GM12878 (cell line): ENCODE measurements at places on chromosomes 12 and 14. TPM values are rescaled to one million over a fixed set of nuclear protein-coding genes. Genes with fewer than 3 reads are reported as not detected.
A peak's percentile ranks its signal among the peaks of the same experiment; 100 is the strongest.

Gene MYO1H
- not detected in 2 replicates for total RNA-seq

Gene PARPBP
- total RNA-seq: 21.2 TPM in 2 replicates

Gene CAPZA3
- total RNA-seq: not detected in 2 replicates

Gene DCTN2
- total RNA-seq: 87.3 and 87.4 TPM in 2 replicates

Gene PAPLN
- 11.4 and 15.6 TPM in 2 replicates for total RNA-seq

Gene RND1
- 3.8 and 4.2 TPM in 2 replicates for total RNA-seq

Gene MORN3
- total RNA-seq: 0.15 and 0.19 TPM in 2 replicates

Gene REM2
- 0.66 and 0.69 TPM in 2 replicates for total RNA-seq

Gene PMEL
- total RNA-seq: 0.96 and 1.3 TPM in 2 replicates

Gene SLC22A17
- total RNA-seq: 0.11 TPM in 1 of 2 replicates, not detected in the other

Gene TOMM20L
- not detected in 2 replicates for total RNA-seq

DNA sequence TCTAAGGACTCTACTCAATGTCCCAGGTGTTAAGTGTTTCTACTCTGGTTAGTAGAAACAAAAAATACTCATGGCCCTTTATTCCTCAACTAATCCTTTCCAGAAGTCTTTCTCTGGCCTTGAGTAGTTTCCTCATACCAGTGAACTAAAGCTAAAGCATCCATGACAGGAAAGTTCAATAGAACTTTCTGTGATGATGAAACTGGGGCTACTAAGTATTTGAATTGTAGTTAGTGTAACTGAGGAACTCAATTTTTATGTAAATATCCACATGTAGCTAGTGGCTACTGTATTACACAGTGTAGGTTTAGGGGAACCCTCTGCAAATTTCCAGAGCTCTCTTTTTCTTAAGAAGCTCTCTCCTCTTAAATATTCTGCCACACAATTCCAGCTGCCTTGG, 63.7 kb downstream of the R3HDM2 start:
- no peak for DNase-seq

DNA sequence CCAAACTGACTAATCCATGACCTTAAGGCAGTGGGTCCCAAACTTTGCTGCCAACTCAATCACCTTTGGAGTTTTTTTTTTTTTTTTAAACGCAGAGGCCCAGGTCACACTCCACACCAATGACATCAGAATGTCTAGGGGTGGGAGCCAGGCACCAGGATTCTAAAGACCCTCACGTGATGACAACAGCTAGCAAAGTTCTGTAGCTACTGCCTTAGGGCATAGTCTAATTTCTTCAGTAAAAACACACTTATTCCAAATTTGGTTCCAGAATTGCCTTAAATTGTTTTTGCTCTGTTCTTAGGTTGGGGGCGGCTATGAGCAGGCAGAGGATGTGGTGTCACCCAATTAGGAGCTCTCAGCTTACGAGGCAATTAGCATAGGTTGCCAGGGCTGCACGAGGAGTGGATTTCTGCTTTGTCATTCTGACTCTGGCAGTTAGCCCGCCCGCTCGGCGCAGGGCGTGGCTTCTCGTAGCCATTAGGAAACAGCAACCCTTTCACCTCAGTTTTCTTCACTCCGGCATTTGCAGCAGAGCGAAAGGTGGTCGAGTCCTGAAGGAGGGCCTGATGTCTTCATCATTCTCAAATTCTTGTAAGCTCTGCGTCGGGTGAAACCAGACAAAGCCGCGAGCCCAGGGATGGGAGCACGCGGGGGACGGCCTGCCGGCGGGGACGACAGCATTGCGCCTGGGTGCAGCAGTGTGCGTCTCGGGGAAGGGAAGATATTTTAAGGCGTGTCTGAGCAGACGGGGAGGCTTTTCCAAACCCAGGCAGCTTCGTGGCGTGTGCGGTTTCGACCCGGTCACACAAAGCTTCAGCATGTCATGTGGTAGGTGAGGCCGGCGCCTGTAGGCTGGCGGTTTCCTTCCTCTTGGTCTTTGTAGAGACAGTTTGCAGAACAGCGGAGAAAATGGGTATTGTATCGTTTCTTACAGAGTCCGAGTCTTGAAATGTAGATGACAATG, 16.7 kb upstream of the EID3 start:
- peak; percentile 94 for DNase-seq

DNA sequence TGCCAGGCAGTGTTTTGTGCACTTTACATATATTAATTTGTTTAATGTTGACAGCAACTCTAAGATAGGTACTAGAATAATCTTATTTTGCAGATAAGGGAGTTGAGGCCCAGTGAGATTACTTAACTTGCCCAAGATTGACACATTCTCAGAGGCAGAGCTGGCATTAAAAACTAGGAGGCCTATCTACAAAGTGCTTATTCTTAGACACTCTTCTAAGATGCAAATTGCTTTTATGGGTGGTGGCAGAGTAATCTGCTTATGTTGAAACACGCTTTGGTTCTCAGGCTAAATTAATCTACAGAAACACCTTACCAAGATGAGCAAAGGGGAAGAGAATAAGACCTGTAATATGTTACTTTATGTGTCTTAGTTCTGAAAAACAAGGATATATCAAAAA, 7.2 kb downstream of the MGP start:
- no peak for DNase-seq

DNA sequence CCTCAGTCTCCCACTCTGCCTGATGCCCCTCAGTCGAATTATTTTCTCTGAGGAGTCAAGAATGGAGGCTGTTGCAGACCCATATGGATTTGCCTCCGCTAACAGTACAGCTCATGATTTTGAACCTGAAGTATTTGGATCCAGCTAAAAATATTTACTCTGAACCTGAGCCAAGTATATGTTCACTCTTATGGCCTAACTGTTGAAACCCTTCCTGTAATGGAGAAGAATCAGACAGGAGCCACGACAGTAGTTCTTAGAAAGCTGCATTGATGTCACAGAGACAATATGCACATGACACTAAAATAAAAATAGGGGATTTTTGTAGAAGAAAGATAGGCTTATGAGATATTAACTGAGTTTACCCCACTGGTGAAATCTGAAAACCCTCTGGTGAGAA, 1128.3 kb upstream of the FLRT2 start:
- no peak for DNase-seq

DNA sequence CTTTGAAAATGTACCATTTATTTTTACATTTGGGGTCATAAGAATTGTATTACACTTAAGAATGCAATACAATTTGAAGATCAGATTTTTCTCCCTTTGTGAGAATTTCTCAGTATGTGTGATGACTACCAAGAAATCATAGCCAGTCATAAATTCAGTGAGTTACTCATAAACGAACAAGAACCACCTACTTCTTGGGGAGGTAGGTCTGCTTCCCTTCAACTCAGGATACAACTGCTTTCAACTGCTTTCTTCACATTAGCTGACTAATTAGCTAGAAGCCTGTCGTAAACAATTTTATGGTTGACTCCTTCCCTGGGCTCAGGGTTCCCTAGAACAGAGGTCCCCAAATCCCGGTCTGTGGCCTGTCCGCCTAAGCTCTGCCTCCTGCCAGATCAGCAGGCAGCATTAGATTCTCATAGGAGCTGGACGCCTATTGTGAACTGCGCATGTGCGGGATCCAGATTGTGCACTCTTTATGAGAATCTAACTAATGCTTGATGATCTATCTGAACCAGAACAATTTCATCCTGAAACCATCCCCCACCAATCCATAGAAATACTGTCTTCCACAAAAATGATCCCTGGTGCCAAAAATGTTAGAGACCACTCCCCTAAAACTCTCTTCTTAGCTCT, 3.7 kb downstream of the ANG start:
- no peak for DNase-seq

- DNase-seq: no peak
These were observed 998.8 kb upstream of the TMEM132C start for GRCh38 chr12:127268213-127268612.

- DNase-seq: no peak
These were observed 18.9 kb upstream of the NUDT4 start for GRCh38 chr12:93358821-93359220.

DNA sequence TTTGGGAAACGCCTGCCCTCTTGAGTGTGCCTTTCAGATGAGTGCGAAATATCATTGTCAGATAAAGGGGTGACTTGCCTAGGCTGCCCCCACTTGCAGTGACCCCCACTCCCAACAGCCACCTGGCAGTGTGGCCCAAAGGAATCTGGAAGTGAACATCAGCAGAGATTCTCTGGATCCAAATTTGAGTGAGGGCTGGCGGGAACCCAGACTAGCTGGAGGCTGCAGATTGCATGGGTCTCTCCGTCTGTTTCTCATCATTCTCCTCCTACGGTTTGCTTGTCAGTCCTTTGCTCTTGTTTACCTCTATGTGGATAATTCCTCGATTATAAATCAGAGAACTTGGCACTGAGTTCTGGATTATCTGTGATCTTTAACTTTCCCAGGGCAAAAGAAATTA, 280.8 kb downstream of the ZFP36L1 start:
- DNase-seq: no peak

DNA sequence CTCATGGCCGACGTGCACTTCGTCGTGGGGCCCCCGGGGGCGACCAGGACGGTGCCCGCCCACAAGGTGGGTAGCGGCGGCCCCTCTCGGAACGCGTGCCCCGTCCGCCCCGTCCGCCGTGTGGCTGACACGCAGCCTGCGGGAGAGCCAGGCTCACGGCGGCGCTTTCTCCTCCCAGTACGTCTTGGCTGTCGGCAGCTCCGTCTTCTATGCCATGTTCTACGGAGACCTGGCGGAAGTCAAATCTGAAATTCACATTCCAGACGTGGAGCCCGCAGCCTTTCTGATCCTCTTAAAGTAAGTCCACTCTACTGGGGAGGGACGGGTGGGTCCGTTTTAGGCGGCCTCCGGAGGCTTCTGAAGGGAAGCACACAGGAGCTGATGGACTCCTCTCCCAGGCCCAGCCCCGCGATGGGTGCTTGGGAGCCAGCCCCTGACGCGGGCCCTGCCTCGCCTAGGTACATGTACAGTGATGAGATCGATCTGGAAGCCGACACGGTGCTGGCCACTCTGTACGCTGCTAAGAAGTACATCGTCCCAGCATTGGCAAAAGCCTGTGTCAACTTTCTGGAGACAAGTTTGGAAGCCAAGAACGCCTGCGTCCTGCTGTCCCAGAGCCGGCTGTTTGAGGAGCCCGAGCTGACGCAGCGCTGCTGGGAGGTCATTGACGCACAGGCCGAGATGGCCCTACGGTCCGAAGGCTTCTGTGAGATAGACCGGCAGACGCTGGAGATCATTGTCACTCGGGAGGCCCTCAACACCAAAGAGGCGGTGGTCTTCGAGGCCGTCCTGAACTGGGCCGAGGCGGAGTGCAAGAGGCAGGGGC, 1.1 kb downstream of the BTBD6 start:
- no peak for DNase-seq

- DNase-seq: no peak
These were observed 24.5 kb downstream of the HRK start for GRCh38 chr12:116856729-116857128.

DNA sequence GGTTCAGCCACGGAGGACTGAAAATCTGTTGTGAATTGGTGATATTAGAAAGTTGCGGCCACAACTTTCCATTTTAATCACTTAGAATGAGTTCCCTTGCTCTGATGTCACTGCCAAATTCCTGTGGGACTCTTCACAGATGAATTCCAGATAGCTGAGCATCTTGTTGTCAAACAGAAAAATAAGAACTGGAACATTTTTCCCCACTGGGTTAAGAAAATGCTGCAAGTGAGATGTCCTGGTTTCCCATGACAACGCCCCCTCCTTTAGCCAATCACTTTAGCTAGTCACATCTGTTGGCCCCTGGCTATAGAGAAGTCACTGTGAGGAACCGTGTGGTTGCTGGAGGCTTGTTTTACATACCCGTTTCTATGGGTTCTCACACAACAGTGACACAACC, 135.9 kb downstream of the KTN1 start:
- DNase-seq: no peak

GRCh38 chr14:103770902-103771301, 55.3 kb downstream of the ZFYVE21 start:
- no peak for DNase-seq

DNA sequence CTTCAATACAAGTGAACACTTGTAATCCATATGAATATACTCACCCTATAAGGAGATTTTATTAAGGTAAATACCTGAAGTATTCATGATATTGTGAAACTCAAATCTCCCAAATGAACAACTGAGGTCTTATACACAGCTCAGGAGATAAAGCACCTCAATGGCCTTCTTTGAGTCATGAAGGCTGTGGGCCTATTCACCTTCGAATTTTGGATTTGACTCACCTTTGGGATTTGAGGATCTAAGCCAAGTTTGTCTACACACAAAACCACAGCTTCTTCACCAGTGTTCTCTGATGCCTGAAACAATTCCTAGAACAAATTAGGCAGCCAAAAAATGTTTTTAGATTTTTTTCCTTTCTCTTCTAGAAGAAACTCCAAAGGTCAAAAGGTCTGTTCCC, 194.1 kb downstream of the NUAK1 start:
- DNase-seq: no peak

- DNase-seq: no peak
These were observed 186.4 kb downstream of the MSRB3 start for GRCh38 chr12:65464930-65465329.

- no peak for DNase-seq
These were observed 159.8 kb downstream of the RPAP3 start for GRCh38 chr12:47545938-47546609.

DNA sequence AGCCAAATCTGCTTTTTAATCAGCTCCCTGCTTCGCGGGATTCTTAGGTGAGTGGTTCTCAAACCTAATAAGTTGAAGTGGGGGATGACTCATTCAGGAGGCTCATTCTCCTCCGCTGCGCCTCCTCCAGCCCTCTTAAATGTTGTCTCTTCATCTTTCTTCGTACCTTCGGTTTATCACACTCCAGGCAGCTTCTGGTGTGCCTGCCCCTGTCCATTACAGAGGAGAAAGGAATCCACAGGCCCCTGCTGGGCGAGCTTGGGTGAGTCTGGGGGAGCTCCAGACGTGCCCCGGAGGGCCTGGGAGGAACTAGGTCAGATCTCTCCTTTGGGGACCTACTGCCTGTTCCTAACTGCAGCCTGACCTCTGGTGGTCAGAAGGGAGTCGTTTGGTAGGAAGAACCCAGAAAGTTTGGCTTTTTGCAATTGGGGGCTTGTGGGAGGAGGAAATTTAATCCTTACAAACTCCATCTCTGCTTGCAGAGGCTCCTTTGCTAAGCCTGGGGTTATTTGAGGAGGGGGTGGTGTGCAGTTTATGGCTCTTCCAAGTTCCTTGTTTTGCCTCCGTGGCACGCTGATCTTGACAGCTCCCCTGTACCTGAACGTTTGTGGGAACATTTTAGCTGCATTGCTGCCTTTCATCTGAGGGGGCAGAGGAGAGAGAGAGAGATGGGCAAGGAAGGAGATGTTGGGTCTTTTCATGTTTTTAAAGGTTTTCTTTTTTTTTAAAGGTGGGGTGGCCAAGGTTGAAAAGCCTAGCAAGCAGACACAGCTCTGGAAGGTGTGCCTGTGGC, 84.1 kb upstream of the GNG2 start:
- no peak for DNase-seq

DNA sequence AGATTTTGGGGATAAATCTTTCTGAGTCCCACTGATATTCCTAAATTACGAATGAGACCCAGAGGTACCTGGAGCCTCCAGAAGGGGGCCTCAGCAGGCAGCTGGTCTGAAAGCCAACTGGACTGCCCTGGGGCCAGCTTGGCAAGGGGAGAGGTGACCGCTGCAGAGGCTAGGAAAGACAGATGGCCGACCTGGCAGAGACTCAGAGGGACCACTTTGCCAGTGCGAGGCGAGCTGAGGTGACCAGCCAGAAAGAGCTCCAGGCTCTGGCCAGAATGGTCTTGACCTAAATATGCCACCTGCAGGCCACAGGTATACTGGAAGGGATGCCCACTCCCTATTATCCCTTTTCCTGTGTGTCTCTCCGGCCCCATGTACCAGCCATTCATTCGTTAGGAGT, 256.8 kb upstream of the GARIN6 start:
- no peak for DNase-seq
